GM12891 (cell line): ENCODE measurements at places on chromosomes 11 and 22.

DNA sequence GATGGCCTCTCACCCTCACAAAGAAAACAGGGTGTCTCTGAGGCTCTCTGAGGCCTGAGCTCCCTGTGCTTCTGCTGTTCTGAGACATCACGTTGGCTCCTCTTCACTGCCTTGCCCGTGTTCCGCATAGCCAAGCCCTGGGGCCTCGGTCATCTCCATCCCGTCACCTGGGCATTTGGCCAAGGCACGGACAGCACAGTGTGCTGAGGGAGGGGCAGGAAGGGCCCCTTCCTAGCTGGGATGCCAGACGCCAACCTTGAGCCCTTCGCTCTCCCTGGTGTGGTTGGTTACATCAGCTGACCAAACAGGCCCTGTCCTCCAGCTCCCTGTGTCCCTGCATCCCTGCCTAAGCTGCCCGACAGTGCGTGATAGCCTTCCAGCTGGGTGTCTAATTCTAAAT lies 25.9 kb downstream of the MOV10L1 start:
- DNase-seq = no peak

- peak; percentile 95 for DNase-seq
Observed at GRCh38 chr11:70755410-70756158, 357.3 kb downstream of the CTTN start.

- no peak for DNase-seq
Observed at GRCh38 chr11:134432776-134433175, 20.7 kb upstream of the B3GAT1 start.

GRCh38 chr11:75276686-75277085 lies 36.1 kb downstream of the TPBGL start:
- DNase-seq = no peak

- DNase-seq = peak; percentile 70
Observed at GRCh38 chr11:17760102-17761029, 25.8 kb downstream of the KCNC1 start.

GRCh38 chr11:14041040-14041439 lies 78.5 kb downstream of the SPON1 start:
- DNase-seq = no peak

- DNase-seq = no peak
Observed at GRCh38 chr11:124869856-124870387, 4.7 kb downstream of the ROBO3 start.

GRCh38 chr11:46611526-46612304 lies 5.3 kb downstream of the HARBI1 start:
- no peak for DNase-seq

DNA sequence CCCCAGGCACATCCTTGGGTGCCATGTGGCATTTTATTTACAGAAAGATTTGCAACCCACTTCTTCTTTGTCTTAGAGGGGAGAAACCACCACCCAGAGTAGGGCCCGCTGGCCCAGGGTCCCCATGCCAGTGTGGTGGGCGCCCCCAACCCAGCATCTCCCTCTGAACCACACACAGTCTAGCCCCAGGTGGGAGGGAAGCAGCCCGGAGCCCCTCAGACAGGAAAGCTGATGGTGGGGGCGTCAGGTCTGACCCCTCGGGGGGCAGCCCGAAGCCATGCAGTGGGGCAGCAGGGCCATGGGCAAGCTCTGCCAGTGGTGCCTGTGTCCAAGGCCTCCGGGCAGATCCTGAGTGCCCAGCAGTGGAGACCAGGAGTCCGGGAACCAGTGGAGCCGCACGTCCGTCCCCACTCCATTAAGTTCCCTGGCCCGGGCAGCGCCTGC lies 11.7 kb downstream of the TRPM5 start:
- DNase-seq = no peak

DNA sequence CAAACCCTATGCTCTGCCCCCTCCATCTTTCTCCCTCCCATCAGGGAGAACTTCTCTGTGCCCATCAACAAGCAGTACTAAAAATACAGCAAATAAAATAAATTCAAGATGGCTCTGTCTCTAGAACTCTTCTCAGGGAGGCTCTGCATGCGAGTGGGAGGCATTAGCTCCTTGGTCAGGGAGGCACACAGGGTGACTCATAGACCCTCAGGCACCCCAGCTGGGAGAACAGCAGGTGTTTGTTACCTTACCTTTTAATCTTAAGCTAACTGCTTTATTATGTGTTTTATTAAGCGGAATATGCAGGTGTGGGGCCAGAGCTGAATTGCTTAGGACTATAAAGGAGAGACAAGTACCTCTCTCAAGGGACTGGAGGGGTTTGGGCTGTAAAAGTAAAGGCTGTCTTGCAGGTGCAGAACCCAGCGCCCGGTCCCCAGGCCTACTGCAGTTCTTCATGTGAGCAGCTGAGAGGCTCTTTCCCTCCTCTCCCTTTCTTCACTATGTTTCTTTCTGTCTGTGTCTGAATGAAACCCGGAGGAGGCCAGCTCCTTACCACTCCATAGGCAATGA lies 20.8 kb downstream of the CSNK2A3 start:
- no peak for DNase-seq

GRCh38 chr22:32791056-32791455 lies 10.4 kb upstream of the TIMP3 start:
- no peak for DNase-seq

DNA sequence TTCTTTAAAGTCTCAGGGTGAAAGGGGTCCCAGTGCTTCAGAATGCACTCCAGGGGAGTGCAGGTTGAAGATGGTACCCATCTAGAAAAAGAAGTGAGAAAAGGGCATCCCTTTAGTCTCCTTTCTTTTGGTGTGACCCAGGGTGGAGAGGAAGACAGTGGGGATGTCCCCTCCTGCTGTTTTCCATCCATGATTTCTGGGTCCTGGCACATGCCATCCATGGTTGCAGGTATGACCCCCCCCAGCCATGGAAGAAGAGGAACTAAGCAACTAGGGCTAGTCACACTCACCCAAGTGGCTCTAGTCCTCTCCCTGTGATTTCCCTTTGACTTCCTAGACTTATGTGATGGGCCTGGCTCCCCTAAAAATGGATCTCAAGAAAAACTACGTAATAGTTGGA lies 15.9 kb upstream of the EI24 start:
- DNase-seq = no peak

DNA sequence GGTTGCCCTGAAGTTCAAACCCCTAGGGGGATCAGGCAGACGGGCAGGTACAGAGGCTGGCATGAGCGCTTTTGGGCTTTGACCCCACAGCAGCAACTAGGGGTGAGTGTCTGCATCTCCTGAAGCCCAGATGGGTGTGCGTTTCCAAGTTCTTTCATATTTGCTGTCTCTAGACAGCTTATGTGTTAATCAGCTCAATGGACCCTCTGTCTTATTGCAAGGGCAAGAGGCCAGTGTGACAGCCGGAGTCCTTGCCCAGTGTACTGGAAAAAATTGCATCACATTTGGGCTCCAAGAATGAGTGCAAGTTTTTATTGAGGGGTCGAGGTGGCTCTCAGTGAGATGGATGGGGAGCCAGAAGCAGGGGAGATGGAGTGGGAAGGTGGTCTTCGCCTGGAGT lies 1863.7 kb upstream of the RAG2 start:
- DNase-seq = no peak

DNA sequence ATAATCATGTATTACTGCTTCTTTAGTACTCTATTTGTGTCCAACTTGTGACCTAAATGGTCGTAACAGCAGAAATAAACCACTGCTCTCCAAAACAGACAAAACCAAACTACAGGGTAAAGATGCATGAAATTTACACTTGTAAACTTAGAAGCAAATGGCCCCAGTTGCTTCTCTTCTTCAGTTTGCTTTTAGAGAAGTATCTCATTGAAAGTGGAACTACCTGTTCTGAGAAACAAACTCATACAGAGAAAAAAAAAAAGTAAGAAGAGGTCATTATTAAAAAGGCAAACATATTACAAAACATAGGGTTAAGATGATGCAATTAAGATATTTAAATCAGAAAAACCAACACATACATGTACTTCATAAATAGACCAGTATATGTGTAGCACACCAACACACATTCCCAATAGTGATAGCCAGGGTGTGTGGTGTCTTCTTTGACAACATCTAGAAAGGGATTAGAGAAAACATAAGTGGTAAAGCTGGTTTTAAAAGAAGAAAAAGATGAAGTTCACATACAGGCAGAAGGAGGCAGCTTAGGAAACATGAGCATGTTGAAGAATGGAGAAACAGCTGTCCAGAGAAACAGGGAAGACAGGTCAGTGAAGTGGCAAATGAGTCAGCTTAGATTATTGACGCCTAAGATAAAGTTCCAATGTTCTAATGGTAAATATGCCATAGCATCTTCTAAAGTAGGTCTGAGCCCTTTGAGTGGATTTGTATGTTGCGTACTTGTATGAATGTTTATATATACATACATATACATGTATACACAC lies 844.7 kb upstream of the CCDC90B start:
- DNase-seq = no peak

DNA sequence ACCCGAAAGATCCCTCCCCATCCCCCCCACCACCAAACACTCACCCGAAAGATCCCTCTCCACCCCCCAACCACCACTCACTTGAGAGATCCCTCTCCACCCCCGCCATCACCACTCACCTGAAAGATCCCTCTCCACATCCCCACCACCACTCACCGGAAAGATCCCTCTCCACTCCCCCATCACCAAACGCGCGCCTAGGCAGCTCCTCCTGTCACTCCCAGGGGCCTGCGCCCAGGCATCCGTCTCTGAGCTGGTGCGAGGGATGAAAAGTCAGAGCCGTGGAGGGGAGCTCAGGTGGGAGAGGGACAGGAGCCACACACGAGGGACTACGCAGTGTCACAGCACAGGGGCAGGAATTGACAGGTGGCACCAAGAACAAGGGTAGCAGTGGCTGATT lies 11.5 kb downstream of the KIAA0930 start:
- DNase-seq = no peak

DNA sequence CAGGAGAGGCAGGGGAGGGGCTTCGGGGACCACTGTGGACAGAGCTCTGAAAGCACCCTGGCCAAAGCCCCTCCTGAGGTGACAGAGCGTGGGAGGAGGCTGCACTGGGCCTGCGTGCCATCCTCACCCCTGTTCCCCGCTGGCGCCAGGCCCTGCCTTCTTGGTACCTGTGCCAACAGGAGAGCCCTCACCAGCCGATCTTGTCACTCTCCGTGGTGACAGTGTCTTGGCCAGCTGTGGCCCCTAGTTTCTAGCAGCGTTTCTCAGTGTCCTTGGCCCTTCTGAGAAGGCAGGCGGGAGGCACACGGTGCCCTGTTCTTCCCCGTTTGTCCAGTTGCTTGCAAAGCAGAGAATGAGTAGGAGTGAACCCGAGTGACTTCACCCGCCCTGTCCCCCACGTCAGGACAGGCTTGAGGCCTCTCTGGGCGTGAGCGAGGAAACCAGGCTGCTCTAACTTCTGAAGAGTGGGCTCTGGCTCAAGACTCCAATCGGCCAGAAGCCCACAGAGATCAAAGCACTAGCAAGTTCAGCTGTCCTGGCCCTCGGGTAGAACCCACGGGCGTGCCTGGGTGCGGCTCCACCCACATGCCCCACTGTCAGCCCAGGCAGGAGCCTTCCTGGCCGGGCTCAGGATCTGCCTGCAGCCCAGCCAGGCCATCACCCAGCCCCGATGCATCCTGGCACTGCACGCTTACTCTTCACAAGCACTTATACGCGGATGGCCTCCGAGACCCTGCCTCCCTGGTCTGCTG lies 60.2 kb upstream of the EMID1 start:
- DNase-seq = no peak

GRCh38 chr22:39206491-39206890 lies 38.3 kb downstream of the PDGFB start:
- DNase-seq = no peak

- DNase-seq = no peak
Observed at GRCh38 chr11:111406589-111406988, 27.5 kb upstream of the POU2AF1 start.

GRCh38 chr11:107824668-107825369 lies 33.8 kb downstream of the SLC35F2 start:
- DNase-seq = no peak

DNA sequence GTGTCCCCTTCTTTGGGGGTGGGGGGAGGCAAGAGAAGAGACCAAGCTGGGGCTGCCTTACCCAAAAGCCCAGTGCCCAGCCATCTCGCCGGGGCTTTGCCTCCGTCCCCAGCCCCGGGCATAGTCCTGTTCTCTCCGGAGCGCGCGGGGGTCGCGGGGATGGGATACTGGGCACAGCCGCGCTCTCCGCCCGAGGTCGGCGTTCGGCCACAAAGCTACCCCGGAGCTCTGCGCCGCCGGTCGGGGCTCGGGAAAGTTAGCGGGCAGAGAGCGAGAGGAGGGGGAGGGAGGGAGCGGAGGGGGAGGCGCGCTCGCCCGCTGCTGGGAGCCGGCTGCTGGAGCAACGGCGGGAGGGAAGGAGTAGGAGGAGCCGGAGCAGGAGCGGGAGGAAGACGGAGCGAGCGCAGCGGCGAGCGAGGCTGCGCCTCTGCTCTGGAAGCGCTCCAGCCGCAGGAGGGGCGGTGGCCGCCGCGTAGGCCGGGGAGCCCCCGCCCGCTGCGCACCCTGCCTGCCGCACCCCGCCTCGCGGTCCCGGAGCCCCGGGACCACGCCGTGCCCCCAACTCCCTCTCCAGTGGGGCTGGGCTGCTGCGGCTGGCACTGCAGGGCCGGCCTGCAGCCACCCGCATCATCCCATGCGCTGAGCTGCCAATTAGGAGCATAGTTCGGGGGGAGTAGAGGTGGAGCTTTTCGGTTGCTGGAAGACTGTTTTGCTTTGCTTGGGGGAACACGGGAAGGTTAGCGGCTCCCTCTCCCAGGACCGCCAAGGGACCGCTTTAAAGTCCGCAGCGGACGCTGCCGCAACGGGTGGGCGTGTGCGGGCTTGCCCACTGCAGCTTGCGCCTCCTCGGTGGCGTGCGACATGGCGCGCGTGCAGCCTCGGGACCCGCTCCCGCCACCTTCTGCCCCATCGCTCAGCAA lies at the start of gene SCN4B:
SCN4B (minus strand) TSS at position 272 of the 920 bp plus-strand sequence; CDS start at position 122, 150 bp downstream.
- DNase-seq = peak; percentile 43

DNA sequence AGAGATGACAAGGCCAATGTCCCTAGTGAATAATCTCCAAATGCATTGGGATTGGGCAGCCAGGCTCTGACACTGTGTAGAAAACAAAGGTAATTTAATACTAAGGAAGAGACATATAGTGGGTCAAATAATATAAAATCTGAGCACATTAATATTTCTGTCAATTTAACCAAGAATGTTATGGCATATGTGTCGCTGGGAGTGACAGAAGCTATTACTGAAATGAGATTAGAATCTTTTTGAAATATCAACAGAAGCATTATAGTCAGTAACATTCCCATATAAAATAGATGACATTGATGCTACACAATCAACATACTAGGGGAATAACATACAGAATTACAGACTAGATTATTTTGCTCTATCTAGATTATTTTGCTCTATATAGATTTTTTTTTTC lies 114.0 kb downstream of the BLID start:
- no peak for DNase-seq

GRCh38 chr11:129414144-129414872 lies 38.7 kb downstream of the BARX2 start:
- no peak for DNase-seq

- no peak for DNase-seq
Observed at GRCh38 chr11:19163617-19164016, 38.2 kb downstream of the CSRP3 start.

DNA sequence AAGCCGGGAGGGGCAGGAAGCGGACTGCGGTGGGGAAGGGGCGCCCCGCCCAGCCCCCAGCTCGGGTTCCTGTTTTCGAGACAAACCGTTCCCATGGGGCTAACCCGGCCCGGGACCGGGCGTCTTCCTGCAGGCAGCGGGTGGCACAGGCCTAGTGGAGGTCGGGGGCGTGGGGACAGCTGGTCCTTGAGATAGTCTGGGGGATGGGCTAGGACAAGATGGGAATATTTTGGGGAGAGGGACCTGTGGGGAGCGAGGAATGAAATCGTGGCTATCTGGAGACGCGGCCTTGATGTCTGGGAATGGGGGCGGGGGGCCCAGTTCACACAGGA lies 1.2 kb upstream of the RASGRP2 start:
- DNase-seq = peak; percentile 72
